Fibroblast of the aortic adventitia (primary cell): ENCODE measurements at places on chromosomes 3 and 15.

- DNase-seq = peak; percentile 94
Measured at GRCh38 chr3:178170698-178171535, 365.3 kb upstream of the KCNMB2 start.

GRCh38 chr3:160830796-160831195, 74.8 kb downstream of the PPM1L start:
- no peak for DNase-seq

DNA sequence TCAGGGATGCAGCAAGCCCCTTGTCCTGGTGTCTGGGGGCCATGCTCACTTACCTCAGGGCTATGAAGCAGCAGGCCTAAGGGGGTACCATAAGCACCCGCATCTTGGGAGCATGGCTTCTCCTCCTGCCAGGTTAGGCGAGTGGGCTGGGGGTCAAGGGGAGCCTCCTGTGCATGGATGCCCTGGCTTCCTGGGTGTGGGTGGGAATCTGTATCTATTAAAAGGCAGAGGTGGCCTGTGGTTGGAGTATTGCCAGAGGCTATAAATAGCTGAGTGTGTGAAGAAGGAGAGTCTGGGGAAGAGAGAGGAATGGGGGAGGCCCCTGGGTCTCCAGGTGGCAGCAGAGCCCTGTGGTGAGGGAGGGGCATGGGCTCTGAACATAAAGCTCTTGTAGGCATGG, 19.5 kb downstream of the ACVR2B start:
- no peak for DNase-seq

DNA sequence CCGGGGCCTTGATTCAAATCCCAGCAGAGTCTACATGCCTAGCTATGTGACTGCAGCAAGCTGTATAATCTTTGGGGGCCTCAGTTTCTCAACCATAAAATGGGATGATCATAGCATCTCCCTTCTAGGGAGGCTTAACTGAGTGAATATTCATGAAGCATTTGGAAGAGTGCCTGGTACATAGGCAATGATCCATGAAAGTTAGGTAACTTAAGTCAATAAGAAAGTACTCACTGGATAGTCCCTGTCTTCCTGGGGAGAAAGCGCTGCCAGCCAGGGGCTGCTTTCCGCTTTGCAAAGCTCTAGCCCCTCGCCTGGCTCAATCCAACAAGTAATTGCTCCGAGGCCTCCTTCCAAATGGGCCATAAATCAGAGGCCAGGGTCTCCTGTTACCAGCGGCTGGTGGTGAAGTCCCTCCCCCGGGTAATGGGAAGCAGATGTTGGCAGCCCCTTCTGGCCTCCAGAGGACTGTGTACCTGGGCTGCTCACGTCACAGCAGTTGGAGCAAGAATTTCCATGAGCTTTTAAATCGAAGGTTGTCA, 521.9 kb upstream of the PROK2 start:
- peak; percentile 24 for DNase-seq

- DNase-seq = no peak
Measured at GRCh38 chr3:156161172-156161571, 40.8 kb downstream of the KCNAB1 start.

DNA sequence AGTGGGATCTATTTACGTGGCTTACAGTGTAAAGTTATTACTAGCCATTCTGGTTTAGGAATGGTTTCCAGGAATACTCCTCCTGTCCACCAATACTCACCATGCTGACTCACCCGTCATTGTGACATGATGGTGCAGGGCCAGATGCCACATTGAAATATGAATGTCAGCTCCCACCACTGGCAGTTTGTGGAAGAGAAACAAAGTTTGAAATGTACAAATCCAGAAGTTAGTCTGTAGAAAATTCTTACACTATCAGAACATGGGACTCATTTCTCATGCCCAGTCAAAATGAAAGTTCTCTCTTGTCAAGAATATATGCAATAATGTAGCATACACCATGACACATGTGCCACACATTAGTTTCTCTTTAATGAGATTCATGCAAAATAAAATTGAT, 14.4 kb upstream of the TSPAN3 start:
- peak; percentile 39 for DNase-seq

DNA sequence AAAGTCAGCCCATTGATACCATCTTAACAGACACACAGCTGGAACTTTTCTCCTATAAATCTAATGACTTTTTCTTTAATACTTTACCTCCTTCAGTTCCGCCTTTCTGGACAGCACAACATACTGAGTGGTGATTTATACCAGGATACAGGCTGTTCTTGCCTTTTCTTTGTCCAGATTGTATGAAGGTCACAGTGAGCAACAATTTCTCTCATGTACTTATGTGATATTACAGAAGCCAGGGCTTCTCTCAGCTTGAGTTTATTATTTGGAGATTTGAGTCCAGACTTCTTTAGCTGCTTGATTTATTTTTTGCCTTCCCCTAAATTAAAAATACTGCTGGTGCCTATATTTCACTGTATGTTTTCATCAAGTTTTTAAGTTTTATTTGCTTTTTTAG, 976.0 kb downstream of the ROBO2 start:
- no peak for DNase-seq

DNA sequence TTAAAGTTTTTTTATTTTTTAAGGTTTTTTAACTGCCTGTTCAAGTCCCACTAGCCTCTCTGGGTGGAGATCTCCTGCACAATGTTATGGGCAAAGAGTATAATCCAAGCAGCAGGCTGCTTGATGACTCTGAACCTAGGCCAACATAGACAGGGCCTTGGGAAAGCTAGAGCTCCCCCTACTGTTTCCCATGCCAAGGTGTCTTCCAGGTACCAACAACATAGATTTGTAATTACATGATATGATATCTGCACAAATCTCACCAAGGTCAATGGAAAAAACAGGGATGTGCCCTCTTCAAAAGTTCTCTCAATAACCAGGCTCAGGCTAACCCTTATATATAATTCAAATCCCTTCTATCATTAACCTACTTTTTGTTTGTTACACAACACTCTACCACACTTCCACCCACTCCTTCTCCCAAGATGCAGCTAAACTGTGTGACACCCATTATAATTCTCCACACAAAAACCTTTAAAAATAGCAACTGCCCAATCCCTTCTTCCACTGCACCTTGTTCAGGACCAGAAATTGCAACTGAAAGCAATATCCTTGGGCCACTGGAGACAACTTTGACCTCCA, 43.8 kb downstream of the RBM15B start:
- DNase-seq = peak; percentile 64

- DNase-seq = peak; percentile 46
Measured at GRCh38 chr3:10594915-10595314, 89.5 kb upstream of the ATP2B2 start.

DNA sequence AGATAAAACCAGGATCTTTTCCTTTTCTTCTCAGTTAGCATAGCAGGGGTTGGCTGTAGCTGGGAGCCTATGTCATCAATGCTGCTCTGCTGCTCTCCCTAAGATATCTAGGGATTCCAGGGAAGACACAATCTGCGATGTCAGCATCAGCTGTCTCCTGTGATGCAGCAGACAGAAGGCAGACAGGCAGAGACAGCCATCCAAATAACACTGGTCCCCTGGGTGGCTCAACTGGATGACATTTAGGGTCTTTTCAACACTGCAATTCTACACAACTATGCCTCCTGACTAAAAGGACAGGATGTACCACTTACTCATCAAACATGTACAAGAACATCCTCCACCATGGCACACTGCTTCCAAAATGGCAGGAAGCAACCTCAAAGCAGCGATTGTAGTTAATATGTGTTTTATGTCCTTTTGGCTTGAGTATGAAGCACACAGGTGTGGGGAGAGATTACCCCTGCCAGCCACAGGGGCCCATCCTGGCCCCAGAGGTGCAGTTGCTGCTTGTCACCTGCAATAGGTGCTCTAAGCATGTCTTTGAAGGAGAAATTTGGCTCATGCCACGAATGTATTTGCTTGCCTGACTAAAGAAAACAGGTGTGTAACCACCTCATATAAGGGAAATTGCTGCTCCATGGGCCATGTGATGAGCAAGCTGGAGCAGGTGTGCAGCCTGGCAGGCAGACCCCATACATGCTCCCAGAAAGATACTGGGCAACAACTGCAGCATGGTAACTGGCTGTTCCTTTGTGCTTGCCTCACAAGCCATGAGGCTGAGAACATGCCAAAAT, 357.8 kb downstream of the VPS13C start:
- no peak for DNase-seq

- no peak for DNase-seq
Measured at GRCh38 chr3:4036046-4036445, 236.8 kb downstream of the LRRN1 start.

GRCh38 chr3:71503525-71504249, 79.8 kb downstream of the FOXP1 start:
- peak; percentile 91 for DNase-seq

DNA sequence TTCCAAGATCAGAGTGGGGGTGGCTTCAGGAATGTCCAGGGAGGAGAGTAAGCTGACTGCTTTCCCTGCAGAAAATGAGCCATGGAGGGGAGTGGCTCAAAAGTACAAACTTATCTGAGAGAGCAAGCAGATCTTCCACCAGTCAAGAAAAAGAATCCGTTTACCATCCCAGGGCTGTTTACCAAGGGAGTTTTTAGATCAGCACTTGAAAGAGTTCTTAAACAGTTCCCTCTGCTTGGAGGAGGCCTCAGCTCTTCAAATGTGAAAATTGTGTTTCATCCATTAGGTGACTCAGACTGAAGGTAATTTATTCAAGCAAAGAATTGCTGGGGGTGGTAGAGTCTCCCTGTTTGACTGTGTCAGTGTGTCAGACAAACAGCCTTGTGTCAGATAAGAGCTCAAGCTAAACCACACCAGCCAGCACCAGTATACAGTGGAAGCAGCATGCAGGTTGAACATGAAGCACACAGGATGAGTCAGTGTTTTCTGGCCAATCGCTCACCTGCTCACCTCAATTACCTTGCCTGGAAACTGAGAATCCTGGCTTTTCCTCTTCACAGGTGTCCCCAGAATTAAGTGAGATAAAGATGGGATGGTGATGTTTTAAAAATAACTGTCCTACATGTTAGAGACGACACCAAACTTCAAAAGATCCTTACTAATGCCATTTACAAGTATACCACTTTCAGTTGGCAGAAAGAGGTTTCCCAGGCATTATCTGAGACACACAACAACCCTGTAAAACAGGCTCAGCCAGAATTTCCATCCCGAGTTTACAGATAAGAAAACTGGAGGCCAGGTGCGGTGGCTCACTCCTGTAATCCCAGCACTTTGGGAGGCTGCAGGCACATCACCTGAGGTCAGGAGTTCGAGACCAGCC, 21.7 kb downstream of the SH3BP5 start:
- DNase-seq = peak; percentile 85

GRCh38 chr15:60831540-60831939, 352.6 kb upstream of the ICE2 start:
- DNase-seq = no peak

DNA sequence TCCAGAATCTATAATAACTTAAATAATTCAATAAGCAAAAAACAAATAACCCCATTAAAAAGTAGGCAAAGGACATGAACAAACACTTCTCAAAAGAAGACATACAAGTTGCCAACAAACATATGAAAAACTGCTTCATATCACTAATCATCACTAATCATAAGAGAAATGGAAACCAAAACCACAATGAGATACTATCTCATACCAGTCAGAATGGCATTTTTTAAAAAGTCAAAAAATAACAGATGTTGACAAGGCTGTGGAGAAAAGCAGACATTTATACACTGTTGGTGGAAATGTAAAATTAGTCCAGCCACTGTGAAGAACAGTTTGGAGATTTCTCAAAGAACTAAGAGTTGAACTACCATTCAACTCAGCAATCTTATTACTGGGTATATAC, 19.5 kb upstream of the ZMAT3 start:
- DNase-seq = no peak

GRCh38 chr15:68644083-68644904, 65.5 kb downstream of the CORO2B start:
- peak; percentile 89 for DNase-seq

GRCh38 chr3:178677961-178678360, 141.7 kb downstream of the KCNMB2 start:
- no peak for DNase-seq

- DNase-seq = peak; percentile 80
Measured at GRCh38 chr3:134651347-134652041, 672 bp upstream of the KY start.

- no peak for DNase-seq
Measured at GRCh38 chr15:90765966-90766365, 48.8 kb downstream of the BLM start.

GRCh38 chr3:54374214-54374852, 252.0 kb downstream of the CACNA2D3 start:
- DNase-seq = no peak

DNA sequence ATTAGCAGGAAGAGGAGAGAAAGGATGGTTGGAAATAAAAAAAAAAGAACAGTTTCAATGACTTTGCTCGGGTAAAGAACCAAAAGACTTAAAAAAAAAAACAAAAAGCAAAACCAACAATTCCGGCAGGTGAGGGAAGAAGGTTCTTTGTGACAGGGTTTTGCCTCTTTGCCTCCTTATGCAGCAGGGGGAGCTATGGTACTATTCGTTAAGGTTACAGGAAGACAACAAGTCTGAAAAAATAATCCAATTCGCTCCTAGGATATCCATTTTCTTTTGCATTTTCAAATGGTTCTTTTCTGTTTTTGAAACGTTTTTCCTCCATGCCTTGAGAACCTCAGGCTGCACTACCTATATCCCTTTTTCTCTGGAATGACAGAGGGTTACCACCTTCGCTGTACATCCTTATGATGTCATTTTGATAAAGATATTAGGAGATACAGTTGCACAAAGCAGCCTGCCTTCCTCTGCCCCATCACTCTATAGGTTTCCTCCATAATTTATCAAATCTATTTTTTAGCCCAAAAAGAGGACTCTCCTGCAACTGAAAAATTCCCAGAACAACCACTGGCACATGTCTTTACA, 55.0 kb downstream of the CFAP20DC start:
- peak; percentile 83 for DNase-seq

DNA sequence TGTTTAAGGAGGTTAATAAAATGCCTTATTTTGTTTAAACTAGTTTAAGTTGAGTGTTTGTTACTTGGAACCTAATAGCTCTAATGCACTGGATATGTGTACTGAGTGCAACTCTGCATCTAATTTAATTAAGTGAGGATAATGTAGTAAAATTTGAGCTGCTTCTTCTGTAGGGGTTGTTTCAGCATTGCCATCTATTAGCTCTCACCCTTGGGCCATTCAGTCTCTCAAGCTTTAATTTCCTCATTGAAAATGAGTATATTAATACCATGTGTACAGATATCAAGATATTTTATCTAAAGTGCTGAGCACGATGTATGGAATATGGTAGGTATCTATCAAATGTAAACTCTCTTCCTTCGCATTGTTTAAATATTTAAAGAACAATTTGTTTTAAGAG, 375.7 kb upstream of the LRRC3B start:
- DNase-seq = no peak

GRCh38 chr3:32794487-32795308, 23.1 kb upstream of the TRIM71 start:
- DNase-seq = no peak
